ENCODE measurements at places on chromosomes 3 and 15. TPM values are rescaled to one million over a fixed set of nuclear protein-coding genes. Genes with fewer than 3 reads are reported as not detected.

Gene MAGEL2
- 0.69 TPM for total RNA-seq

GRCh38 chr3:58177747-58178527, 32.8 kb downstream of the DNASE1L3 start:
- peak; percentile 95 for DNase-seq

DNA sequence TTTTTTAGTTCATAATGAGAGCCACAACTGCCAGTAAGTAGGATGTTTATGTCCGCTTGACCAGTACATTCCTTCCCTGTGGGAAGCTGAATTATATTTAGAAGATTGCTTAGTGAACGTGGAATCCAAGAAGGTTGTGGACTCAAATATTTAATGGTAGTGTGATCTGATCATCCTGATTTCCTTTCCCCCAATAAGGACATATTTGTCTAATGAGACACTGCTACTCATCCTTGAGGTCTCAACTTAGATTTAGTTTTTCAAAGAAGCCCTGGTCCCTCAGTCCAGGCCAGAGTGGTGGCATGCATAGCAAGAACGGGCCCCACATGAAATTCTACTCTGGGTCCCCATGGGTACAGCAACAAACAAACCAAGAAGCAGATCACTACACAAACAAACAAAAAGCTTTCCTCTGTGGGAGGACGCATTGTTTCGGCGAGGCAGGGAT, 60.8 kb downstream of the USP13 start:
- DNase-seq = no peak

- no peak for DNase-seq
These were observed 30.5 kb upstream of the PLXNA1 start for GRCh38 chr3:126952261-126952982.

Gene SETMAR
- total RNA-seq = 30.3 TPM

Gene SAMD7
- not detected for total RNA-seq

DNA sequence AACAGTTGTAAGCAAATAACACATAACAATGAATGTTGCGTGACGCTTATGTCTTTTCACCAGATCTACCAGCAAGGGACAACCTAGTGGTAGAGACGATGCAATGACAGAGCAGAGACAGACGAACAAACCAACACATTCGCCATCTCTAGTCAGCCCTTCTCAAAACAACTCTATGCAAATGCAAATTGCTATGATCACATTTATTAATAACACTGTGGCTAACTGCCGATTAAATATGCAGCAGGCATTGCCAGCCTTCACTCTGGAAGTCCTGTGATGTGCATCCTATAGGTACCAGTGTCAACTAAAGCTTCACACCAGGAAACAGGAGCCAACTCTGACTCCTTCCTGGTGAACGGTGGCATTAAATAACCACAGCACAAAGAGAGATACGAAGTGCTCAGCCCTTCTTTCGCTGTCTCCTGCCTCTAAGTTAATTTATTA, 94.2 kb downstream of the FOXP1 start:
- DNase-seq = no peak

GRCh38 chr15:59674361-59674877, 14.7 kb downstream of the BNIP2 start:
- no peak for DNase-seq

Gene CCDC71
- total RNA-seq = 20.7 TPM

DNA sequence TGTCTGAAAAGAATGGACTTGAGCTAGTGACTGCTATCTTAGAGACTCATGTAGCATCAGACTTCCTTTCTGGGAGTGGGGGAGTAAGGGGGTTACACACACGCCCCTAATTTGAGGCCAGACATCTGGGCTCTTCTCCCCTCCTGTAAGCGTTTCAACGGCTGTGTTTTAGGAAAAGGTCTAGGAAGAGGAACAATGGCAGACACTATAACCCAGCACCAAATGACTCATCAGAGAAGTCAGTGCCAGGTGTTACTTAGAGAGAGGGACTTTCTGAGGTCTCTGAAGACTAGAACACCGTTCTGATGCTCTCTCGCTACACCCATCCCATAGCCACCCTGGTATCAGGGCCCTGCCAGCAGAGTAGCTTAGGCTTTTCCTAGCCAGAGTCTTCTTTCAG, 65.5 kb downstream of the SSUH2 start:
- no peak for DNase-seq

DNA sequence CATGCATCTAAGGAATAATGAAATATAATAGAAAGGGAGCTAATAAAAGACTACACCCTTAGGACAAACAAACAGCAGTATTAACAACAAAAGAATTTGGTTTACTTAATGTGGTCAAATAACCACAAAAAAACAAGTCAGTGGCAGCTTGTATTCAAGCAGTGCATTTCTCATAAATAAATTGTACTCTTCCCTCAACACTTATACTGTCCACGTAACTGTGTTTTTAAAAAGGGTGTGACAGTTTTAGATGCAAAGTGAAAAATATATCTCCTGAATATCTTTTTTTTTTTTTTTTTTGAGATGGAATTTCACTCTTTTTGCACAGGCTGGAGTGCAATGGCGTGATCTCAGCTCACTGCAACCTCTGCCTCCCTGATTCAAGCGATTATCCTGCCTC, 698.2 kb upstream of the CADM2 start:
- no peak for DNase-seq

GRCh38 chr15:39153058-39153714, 427.7 kb upstream of the THBS1 start:
- DNase-seq = no peak

DNA sequence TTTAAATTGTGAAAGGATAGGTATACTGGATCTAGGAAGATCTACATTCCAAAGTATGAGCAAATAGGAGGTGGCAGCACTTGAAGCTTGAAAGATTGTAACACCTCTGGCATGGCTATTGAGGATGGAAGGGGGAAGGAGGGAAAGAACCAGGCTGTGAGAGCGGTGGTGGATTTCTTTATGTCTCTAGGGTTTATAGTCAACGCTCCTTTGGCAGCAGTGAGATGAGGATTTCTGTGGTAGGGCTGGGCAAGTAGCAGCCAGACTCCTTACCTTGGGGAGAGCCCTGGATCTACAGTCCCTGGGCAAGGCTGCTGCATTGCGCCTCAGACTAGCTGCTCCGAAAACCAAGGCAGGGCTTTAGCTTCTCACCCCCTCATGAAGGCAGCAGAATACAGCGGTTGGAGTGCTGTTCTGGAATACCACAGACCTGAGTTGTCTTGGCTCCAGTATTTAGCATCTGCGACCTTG, 53.2 kb downstream of the MEF2A start:
- DNase-seq = no peak

- DNase-seq = no peak
These were observed 8.8 kb downstream of the TYRO3 start for GRCh38 chr15:41567862-41568261.

- DNase-seq = no peak
These were observed 4.0 kb downstream of the PATL2 start for GRCh38 chr15:44706946-44707636.

GRCh38 chr3:178771511-178771910, 235.3 kb downstream of the KCNMB2 start:
- DNase-seq = no peak

DNA sequence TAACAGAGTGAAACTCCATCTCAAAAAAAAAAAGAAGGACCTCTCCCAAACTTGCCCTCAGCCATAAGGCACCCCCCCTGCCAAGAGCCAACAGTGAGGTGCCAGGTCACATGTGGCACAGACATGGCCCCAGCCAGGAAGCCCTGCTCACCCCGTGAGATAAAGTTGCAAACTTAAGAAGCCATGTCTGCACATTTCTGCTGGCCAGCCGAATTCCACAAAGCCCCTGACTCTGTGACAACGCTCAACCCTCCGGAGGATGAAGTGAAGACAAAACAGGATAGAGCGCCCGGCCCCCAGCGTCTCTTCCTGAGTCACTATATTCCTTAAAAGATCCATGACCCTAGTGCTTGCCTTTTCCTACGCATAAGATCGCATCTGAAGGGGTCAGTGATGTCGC, 188.1 kb downstream of the XXYLT1 start:
- DNase-seq = no peak

Gene RBSN
- total RNA-seq = 24.0 TPM

GRCh38 chr3:120498556-120499346, 48.0 kb upstream of the FSTL1 start:
- no peak for DNase-seq

GRCh38 chr3:29919571-29919970, 638.7 kb downstream of the RBMS3 start:
- no peak for DNase-seq

GRCh38 chr15:66961407-66961884, 104.0 kb upstream of the SMAD3 start:
- no peak for DNase-seq

DNA sequence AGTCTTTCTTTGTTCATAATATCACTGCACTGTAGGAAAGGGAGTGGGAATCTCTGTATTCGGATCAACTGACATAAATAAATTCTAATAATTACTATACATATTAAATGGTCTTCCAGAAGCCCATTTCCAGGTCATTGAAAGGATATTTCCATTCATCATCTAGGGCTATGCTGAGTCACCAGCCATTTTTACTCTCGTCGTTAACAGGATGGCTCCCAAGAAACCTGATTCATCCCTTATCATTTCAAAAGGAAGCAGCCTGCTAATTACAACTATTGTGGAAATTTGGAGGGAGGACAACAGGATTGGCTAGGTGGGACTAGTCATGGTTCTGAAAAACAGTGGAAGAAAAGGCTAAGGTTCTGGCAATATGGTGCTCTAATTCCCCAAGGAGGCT, 13.6 kb downstream of the GMNC start:
- DNase-seq = no peak
